ENCODE measurements at places on chromosomes 1 and 21.

DNA sequence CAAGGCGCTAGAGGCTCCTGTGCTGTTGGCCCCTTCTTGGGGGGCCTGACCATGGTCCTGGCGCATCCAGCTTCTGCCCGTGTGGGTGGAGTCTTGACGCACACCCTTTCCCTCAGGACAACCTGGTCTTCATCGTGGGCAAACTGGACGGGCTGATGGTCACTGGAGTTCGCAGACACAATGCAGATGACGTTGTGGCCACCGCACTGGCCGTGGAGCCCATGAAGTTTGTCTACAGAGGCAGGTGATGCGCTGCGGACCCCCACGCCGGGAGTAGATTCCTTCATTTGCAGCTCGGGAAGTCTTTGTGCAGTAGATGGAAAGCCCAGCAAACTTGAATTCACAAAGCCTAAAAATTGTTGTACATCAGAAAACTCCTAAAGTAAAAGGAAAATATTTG lies 58.1 kb downstream of the S100B start:
- DNase-seq: no peak

DNA sequence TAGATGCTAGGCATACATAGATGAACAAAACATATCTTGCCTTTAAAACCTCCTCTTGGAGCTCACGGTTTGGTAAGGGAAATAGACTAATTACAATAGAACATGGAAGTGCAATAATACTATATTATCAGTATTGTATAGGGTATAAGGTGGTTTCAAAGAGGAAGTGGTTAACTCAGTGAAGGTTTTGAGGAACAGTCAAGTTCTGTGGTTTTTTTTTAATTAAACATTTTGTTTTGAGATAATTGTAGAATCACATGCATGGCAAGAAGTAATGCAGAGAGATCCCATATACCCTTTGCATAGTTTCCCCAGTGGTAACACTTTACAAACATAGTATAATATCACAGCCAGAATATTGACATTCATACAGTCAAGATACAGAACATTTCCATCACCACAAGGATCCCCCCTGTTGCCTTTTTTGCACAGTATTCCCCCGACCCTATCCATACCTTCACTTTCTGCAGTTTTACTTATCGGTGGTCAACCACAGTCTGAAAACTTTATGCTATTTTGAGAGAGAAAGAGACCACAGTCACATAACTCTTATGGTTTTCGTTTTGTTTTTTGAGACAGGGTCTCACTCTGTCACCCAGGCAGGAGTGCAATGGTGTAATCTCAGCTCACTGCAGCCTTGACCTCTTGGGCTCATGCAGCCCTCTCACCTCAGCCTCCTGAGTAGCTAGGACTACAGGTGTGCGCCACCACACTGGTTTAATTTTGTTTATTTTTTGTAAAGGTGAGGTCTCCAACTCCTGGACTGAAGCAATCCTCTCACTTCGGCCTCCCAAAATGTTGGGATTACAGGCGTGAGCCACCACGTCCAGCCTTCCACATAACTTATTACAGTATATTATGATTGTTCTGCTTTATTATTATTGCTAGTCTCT lies 60.5 kb upstream of the KIAA1614 start:
- DNase-seq: no peak

DNA sequence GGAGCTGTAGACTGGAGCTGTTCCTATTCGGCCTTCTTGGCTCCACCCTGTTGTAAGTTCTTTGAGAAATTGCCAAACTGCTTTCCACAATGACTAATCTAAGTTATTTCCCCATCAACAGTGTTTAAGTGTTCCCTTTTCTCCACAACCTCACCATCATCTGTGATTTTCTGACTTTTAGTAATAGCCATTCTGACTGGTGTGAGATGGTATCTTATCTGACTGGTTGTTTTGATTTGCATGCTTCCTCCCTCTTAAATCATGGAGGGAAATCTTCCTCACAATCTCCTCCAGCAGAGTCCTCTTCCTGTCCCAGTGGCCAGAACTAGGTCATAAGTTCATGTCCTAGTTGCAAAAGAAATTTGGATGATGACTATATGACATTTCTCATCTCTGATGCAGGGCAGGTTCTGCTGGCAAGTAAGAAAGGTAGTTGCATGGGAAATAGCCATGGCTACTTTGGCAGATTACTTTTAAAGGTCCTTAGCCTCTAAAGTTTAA lies 294.0 kb downstream of the LRRC40 start:
- no peak for DNase-seq

DNA sequence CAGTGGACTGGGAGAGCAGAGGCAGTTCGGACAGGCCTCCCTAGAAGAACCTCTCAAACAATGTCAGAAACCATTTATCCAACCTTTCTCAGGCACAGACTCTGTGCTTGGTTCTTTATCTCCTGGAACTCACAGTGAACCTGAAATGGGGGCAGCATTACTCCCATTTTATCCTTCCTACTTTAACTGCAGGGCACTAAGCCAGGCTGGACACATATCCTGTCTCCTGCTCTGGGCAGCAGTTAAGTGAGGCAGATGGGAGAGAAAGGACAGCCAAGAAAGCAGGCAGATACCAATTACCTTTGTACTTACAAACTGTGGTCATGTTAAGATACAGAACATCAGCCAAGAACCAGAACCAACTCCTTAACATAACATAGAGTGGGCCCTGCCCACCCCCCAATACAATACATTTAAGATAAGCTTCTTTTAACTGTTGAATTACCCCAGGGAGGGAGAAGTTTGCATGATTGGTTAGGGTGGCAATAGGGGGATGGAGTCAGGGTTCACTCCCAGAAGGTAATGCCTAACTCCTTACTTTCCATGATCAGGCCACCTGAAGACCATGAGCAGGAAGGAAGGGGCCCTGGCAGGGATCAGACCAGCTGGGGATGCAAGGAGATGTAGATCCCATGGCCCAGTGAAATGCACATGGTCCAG lies 10.9 kb downstream of the KDF1 start:
- no peak for DNase-seq

- no peak for DNase-seq
These were observed 44.1 kb upstream of the SIM2 start for GRCh38 chr21:36654796-36655325.

- no peak for DNase-seq
These were observed 31.4 kb downstream of the QSOX1 start for GRCh38 chr1:180185971-180186645.

DNA sequence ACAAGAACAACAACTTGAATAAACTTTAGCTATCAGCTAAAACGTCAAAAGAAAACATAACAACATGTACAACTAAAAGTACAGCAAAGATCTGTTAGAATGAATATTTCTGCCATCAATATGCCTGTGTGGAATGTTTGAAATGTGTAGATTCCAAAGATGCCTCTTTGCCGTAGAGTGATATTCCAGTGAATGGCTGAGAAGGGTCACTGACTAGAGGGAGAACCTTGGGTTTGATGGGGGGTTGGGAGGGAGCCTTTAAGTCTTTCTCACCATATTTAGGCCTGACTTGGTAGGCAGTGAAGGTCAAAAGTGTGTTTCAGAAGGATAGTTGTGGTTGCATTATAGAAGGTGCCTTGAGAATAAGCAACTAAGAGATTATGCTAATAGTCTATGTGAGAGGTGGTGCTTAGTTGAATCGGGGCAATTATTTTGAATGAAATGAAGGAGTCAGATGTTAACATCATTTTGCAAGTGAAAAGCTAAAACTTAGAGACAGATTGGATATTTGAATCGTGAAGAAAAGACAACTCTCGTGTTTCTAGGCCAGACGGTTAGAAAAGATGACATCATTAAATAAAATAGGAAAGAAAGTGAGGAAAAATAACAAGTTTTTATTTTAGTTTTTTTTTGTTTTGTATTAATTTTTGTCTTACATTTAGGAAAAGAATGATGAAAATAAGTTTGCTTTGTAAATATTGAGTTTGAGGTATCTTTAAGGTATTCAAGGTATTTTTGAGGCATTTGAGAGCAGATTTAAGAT lies 53.8 kb downstream of the PLA2G4A start:
- DNase-seq: no peak

GRCh38 chr1:60428127-60428526 lies 354.6 kb upstream of the C1orf87 start:
- DNase-seq: no peak

- DNase-seq: no peak
These were observed 6.1 kb downstream of the NPL start for GRCh38 chr1:182795563-182796228.

GRCh38 chr1:27220096-27220495 lies 14.3 kb upstream of the WDTC1 start:
- DNase-seq: no peak

DNA sequence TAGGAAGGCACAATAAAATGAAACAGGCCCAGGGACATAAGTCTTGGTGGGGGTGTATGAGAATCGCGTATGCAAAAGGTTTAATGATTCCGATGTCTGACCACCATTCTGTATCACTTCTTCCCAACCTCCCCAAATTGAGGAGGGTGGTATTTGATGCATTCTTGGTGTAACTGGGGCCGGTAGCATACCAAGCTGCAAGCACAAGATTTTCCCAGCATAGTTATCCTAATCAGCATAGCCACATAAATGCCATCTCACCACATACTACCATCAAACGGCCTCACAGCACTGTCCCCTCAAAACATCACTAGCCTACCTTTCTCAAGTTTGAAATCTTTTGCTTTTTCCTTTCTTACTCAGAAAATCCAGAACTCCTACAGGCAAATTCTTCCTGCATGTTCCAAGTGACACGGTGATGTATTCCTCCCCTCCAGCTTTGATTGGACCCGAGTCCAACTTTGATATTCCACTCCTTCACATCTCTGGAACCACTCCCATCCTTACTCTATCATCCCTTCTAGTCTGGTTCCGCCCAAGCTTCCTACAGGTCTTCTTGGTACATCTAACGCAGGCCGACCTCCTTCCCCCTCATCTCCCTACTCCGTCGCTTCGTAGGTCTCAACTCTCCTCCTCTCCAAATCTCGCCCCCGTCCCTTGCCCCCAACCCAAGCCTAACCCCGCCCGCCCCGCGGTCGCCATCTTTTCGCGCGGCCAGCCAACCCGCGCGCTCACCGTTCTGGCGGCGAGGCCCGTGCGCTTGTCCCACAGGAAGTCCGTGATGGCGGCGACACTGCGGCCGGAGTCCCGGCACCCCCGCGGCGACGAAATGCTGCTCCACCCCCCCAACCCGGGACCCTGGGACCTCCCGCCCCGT lies 600 bp downstream of the CLK2 start:
- no peak for DNase-seq

DNA sequence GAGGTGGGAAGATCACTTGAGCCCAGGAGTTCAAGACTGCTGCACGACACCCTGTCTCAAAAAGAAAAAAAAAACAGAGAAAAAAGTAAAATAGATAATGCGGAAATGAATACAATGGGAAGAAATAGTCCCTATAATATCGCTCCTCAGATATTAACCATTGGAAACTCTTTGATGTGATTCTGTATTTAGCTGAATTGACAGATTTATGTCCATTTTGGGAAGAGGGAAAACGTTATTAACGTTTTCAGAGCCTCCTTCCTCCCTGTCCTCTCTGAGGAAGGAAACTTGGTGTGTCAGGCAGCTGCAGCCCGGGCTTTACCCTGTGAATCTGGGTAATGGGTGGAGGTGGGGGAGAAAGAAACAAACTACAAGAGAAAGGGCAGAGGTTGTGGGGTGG lies 61.6 kb upstream of the ECE1 start:
- no peak for DNase-seq

DNA sequence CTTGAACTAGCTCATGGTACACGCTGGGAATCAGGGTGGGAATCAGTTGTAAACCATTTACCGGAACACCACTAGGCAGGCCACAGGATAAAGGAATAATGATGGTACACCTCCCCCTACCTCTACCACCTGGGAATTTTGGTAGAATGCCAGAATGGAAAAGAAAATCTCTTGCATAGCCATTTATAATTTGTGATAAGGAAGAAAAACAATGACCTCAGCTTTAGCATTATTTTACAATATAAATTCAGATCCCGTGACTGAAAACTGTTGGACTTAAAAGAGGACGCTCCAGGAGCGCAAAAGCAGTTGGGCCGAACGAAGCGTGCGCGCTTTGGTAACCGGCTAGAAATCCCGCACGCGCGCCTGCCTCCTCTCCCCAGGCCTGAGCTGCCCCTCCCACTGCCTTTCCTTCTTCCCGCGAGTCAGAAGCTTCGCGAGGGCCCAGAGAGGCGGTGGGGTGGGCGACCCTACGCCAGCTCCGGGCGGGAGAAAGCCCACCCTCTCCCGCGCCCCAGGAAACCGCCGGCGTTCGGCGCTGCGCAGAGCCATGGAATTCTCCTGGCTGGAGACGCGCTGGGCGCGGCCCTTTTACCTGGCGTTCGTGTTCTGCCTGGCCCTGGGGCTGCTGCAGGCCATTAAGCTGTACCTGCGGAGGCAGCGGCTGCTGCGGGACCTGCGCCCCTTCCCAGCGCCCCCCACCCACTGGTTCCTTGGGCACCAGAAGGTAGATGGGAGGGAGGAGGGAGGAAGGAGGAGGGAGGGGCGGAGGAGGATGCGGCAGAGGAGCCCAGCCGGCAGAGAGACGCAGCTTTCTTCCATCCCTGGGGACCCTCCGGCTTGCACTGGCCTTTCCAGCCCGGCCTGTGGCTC lies at the start of gene CYP4X1:
Gene CYP4X1, plus strand, starts transcription at position 402 of the 873 bp plus-strand sequence. Its CDS starts 149 bp downstream, at position 551.
- DNase-seq: no peak

DNA sequence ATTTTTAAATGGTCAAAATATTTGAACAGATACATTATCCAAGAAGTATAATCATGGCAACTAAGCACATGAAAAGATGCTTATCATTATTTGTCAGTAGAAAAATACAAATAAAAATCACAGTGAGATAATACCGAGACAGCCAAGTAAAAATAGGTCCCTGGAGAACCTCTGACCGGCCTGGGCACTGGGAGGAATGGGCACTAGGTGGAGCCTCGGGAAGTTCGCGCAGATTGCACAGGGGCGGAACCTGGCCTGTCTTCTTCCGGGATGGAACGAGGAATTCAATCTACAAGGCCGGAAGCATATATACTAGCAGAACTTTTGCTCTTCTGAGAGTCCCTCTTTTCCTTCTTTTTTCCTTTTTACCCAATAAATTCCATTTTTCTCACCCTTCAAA lies 148.5 kb upstream of the CHRM3 start:
- no peak for DNase-seq

- no peak for DNase-seq
These were observed 487.7 kb downstream of the TTLL7 start for GRCh38 chr1:83511146-83511726.

DNA sequence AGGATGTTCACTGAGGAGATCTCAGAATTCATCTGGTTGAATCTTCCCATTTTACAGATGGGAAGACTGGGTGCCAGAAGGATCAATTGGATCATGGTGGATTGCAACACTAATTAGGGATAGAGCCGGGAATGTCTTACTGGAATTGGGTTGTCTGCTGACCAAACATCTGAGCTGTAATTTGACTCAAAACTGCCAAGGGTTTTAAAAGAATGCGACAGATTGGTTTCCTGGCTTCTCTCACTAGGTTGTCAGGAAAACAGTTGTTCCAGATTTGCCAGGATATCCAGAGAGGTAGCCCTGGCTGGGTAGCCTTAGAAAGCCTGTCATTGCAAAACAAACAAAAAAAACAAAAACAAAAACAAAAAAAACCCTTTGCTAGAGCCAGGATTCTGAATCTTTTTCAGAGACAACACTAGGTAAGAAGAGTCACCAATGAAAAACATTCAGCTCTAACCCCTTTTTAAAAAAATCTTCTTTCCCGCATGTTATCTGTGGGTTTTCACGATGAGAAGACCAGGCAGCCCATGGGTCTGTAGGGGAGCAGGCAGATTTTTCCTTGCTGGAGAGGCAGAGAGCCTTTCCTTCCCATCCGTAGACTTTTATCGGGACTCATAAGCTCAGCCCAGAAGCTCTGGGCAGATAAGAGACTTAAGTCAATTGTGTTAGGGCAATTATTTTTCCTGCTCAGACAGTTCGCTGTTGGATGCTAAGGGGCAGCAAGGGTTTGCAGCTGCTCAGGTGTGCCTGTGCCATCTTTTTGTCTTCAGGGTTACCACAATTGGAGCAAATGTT lies 418.9 kb downstream of the PRDM2 start:
- no peak for DNase-seq

- DNase-seq: no peak
These were observed 412 bp downstream of the ABCA4 start for GRCh38 chr1:94120570-94120901.
